ENCODE measurements at places on chromosomes 12 and 14.
A peak's percentile ranks its signal among the peaks of the same experiment; 100 is the strongest.

DNA sequence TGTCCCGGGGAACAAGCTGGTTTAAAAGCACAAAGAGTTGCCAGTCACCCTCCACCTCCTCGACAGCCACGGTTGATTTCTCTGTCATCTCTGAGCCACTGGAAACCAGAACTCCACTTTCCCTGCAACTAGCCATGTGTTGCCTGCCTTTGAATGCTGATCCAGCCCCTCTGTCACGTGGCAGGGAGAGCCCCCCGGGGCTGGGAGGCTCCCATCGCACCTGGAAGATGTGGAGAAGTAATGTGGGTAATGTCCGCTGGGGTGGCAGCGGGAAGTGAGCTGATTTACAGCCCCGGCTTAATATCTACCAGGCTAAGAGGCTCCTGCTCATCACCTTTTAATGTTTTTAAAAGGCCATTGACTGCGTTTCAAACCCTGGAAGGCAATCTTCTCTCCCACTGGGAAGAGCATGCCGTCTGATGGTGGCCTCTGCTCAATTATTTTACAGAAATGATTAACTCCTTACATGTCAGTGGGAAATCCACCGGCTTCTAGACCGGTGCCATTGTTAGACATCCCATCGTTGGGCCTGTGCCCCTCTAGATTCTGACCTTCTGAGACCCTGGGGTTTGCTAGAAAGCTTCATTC, 7.4 kb downstream of the PRIMA1 start:
- no peak for DNase-seq

- DNase-seq, result peak; percentile 66
These were observed 1.4 kb downstream of the TNS2 start for GRCh38 chr12:53051058-53051880.

DNA sequence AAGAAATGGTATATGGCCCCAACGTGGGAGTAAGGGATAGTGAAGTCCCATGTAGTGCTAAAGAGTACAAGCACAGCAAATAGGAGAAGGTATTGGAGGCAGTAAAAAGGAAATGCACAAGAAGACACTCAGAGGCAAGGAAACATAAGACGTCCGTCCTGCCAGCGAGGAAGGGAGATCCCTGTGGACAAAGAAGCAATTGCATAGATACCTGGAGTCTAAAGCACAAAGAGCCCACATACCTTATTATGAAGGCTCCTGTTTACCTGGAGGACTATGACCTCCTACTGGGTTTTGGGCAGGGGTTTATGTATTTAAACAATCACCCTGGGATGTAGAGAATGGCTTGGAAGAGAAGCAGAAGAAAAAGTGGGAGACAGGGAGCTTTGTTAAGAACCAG, 341.2 kb upstream of the DCN start:
- DNase-seq, result no peak

GRCh38 chr12:18586581-18586980, 151.2 kb downstream of the PLCZ1 start:
- no peak for DNase-seq

- no peak for DNase-seq
These were observed 40.5 kb upstream of the CLMN start for GRCh38 chr14:95359994-95360826.

DNA sequence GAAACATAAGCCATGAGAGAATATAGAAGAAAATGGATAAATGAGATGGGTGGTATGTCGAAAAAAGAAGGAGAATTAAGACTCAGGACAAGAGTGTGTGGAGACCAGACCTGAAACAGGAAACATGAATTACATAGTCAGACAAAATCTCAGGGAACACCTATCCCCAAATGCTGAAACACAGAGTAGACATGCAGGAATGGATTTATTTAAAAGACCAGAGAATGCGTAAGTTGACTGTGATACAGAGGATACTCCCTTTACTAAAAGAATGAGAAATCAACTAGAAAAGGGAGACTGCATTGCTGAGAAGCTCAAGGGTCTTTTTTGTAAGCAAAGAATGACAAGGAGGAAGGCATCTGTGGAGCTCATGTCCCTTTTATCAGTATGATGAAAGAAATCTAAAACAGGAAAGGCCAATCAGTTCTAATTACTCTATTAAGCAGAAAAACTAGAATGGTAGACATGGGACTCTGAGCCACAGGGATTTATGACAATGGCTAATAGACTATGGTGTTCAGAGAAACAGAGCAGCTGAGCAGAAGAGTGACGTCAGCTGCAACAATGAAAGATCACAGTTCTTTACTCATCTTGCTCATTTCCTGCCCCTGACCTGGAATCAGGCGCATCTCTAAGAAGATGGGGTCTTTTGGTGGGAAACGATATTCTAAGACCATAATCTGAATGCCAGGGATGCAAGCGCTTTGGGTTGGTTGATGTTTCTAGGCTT, 138.9 kb upstream of the DHRS4 start:
- DNase-seq, result no peak

DNA sequence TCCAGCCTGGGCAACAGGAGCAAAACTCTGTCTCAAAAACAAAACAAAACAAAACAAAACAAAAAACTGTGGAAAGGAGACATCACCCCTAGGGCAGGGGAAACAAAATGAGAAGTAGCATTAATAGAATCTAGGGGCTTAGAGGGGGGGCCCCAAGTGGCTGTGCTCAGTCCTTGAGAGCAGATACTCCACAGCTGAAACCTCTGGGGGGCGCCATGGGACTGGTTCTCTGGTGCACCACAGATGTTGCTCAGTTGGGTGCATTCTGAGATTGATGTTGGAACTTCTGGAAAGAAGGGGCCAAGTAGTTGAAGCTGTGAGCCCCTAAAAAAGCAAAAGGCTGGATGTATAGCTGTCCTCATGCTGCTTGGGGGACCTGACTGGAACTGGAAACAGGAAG, 11.8 kb upstream of the SYNE2 start:
- peak; percentile 21 for DNase-seq

- peak; percentile 79 for DNase-seq
These were observed 2.8 kb downstream of the TBX5 start for GRCh38 chr12:114403011-114403689.
